ENCODE measurements at places on chromosomes 6 and 20. TPM values are rescaled to one million over a fixed set of nuclear protein-coding genes. Genes with fewer than 3 reads are reported as not detected.

DNA sequence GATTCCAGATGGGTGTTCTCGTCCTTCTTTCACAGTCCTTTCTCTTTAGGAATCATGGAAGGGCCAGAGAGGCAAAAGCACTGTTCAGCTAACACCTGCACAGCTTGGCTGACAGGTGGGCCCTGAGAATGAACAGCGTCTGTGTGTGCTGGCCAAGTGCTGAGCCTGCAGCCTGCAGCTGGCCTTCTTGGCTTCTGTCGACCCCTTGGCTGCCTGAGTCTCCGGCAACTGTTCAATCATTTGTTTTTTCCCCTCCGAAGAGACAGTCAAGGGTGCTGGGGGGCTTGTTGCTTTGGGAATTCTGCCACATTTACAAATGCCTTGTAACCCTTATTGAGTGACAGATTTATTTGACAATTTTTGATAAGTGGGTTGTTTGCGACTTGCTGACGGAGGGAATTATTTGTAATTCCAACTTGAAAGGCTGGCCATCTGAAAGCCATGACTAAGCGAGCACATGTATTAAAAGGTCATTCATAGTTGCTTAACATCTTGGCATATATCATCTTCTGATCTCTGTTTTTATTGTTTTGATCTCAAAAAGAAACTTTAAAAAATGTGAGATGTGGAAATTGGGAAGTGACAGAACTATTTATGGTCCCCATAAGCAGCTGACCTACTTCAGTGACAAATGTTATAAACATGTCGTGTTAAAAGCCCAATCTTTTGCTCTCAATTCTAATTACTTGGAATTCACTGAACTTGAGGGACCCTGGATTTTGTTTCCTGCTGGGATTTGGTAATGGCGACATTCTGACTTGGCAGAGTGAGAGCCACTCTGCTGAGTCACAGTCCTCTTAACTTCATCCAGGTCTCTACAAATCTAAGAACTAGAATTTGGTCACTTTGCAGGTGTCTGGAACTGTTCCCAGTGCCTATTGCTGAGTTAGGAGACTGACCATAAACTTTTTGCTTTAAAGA is 41.9 kb upstream of the FERMT1 start:
- DNase-seq: no peak

GRCh38 chr6:57040011-57040410 is 6.5 kb upstream of the KIAA1586 start:
- no peak for DNase-seq

DNA sequence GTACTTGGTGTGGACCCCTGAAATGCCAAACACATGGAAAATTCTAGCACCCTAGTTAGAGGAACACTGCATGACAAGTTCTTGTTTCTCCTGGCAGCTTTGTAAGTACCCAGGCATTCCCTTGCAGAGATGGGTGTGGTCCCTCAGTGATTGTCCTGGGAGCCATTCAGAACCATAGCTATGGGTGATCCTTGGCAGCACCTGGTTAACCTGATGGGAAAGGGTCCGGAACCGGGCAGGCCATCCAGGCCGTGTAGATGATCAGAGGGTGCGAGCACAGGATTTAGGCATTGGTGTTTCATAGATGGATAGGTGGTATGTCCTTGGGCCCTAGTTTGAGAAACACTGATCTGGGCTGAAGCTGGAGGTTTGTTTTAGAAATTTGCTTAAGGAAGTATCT is 95.8 kb downstream of the RPP40 start:
- DNase-seq: no peak

- DNase-seq: no peak
Observed at GRCh38 chr20:35742741-35743523, 872 bp upstream of the RBM39 start.

- no peak for DNase-seq
Observed at GRCh38 chr6:14074476-14075094, 43.0 kb upstream of the CD83 start.

DNA sequence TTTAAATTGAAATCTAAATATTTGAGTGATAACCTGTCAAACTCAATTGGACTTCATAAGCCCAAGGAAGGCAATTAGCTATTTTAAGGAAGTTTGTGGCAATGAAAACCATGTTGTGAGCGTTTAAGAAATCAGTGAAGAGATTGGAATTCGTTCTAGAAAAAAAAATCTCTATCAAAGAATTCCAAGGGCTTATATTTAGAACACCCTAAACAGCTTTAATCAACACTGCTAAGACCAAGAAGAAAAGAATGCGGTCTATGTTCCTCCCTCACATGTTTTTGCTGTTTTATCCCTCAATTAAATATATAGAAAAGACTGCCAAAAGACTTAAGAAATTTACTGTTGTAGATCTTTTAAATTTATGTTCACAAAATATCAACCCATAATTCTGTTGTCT is 16.6 kb upstream of the ABRACL start:
- DNase-seq: no peak

DNA sequence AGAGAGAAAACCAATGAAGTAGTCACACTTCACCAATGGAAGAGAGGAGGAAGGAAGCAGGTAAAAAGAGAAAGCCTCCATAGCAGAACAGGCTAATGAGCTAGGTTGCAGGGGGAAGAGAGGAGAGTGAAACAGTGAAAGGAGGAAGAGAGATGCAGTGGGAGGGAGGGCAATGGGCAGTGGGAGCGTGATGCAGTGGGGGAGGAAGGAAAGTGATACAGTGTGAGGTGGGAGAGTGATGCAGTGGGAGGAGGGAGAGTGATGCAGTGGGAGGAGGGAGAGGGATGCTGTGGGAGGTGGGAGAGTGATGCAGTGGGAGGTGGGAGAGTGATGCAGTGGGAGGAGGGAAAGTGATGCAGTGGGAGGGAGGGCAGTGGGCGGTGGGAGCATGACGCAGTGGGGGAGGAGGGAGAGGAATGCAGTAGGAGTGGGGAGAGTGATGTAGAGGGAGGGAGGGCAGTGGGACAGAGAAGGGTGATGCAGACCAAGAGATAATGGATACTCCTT is 29.7 kb downstream of the COL12A1 start:
- DNase-seq: no peak

- peak; percentile 26 for DNase-seq
Observed at GRCh38 chr20:50844430-50845100, 49.7 kb downstream of the BCAS4 start.

- DNase-seq: no peak
Observed at GRCh38 chr6:53124131-53124800, 24.4 kb downstream of the GCM1 start.

FAXC gene
- 7.2 TPM for total RNA-seq

PPP1R16B gene
- not detected for total RNA-seq

HSPA12B gene
- total RNA-seq: not detected

TRAPPC3L gene
- total RNA-seq: not detected

LCA5 gene
- 1.7 TPM for total RNA-seq

NKAIN2 gene
- total RNA-seq: under 0.01 TPM

All from epithelial cell of proximal tubule (primary cell).